Chondrocyte (in vitro differentiated cells): ENCODE measurements at places on chromosomes 1 and 21. TPM values are rescaled to one million over a fixed set of nuclear protein-coding genes. Genes with fewer than 3 reads are reported as not detected.

DNA sequence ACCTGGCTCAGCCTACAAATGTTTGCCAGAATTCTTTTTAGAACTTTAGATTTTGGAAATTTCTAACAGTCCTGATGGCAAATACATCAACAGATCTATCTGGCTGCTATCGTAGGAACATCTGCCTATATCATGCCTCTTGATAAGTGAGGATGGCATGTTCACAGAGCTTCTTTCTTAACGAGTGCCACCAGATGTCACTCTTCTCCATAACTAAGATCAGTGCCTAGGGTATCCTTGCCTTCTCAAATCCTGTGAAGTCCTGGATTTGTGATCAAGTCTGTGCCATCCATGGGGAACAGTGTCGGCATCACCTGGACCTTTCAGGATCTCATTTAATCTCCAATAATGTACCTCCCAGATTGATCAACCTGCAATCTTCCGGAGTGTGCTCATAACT lies 36.5 kb upstream of the CD5L start:
- no peak for DNase-seq

OR2G6 gene
- not detected in 3 replicates for total RNA-seq

LRRC3 gene
- 3.3 to 8.0 TPM (median 7.4 TPM) in 3 replicates for total RNA-seq

FMO3 gene
- 0.21 to 0.31 TPM (median 0.27 TPM) in 3 replicates for total RNA-seq
